Calu3 (cell line): ENCODE measurements at places on chromosomes 12 and 14. TPM values are rescaled to one million over a fixed set of nuclear protein-coding genes. Genes with fewer than 3 reads are reported as not detected.
A peak's percentile ranks its signal among the peaks of the same experiment; 100 is the strongest.

Gene ULK1
- 48.7 and 48.9 TPM in 2 replicates for total RNA-seq

DNA sequence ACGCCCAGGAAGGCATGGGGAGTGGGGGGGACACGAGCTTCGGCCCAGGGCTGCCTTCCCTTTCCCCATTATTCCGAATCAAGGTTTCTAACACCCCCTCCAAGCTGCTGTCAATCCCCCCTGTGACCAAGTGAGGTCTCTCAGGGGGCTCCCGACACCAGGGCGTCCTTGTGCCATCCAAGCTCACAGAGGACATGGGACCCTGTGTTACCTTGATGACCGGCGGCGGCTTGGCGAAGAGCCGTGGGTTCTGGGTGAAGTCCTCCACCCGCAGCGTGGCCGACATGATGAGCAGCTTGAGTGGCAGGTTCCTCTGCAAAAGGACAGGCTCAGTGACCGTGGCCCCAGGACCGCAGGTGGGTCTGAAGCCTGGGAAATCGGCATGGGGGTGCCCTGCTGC is 20.3 kb downstream of the DHX37 start:
- H3K4me3 ChIP-seq = no peak overlapping the region
- H3K4me1 ChIP-seq = no peaks in the 10 kb centered on the region
- peaks cover 58% of the 10 kb centered on the region for H3K36me3 ChIP-seq
- H3K27me3 ChIP-seq = no peaks in the 10 kb centered on the region
- no peak overlapping the region for H3K27ac ChIP-seq

Gene P2RX2
- total RNA-seq = not detected in 2 replicates

DNA sequence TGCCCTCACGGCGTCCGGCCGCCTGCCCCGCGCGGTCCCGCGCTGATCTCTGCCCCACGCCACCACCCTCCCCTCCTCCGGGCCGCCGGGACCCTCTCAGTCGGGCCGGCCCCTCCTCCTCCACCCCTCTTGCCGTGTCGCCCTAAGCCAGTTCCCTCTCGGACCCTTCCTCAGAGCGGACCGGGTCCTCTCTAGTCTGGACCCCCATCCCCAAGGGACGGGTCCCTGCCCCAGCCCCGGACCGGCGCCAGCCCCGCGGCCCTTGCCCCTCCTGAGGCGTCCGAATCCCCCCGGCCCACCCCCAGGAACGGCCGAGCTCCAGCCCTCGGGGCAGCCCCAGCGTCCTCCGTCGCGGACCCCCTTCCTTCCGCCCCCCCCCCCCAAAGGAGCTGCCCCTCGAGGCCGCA is 485 bp downstream of the PPP4R4 start:
- H3K27me3 ChIP-seq = peaks cover 76% of the 10 kb centered on the region
- peak overlapping the region; percentile 69 for H3K4me3 ChIP-seq
- H3K4me1 ChIP-seq = peaks cover 10% of the 10 kb centered on the region
- H3K36me3 ChIP-seq = peaks cover 20% of the 10 kb centered on the region
- no peak overlapping the region for H3K27ac ChIP-seq

DNA sequence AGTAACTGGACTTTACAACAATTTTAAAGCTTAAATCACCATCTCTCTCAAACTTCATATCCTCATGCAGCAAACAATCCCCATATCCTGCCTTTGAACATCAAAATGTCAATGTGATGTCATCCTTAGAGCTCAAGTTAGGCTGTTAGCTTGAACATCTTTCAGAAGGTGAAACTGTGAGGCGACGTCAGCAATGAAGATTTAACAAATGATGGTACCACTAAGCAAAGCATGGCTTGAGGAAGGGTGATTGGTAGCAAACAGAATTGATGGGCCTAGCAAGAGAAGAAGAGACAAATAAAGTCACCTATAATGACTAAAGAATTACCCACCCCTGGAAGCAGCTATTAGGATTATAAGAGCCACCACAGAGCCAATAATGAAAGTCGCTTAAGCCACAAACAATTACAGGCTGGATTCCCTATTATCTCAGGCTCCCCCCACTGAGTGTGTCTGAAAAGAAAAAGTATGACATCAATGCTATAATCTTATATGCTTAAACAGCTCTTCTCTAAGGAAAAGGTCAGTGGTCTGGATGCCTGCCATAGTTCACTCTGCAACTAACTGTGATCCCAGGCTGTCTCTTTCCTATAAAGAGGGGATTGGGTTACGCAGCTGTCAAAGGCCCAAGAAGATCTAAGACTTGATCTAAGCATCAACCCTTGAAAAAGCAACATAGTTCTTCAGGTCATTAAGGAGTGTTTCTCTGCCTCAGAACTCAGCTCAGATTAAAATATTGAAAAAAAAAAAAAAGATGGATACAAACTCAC is 18.1 kb downstream of the EGLN3 start:
- no peak overlapping the region for H3K27ac ChIP-seq
- no peaks in the 10 kb centered on the region for H3K36me3 ChIP-seq
- no peaks in the 10 kb centered on the region for H3K27me3 ChIP-seq

GRCh38 chr14:24435998-24436354 is 6.2 kb downstream of the KHNYN start:
- H3K4me1 ChIP-seq = peaks cover 12% of the 10 kb centered on the region
- no peak for DNase-seq
- no peak overlapping the region for H3K27ac ChIP-seq
- no peaks in the 10 kb centered on the region for H3K27me3 ChIP-seq

DNA sequence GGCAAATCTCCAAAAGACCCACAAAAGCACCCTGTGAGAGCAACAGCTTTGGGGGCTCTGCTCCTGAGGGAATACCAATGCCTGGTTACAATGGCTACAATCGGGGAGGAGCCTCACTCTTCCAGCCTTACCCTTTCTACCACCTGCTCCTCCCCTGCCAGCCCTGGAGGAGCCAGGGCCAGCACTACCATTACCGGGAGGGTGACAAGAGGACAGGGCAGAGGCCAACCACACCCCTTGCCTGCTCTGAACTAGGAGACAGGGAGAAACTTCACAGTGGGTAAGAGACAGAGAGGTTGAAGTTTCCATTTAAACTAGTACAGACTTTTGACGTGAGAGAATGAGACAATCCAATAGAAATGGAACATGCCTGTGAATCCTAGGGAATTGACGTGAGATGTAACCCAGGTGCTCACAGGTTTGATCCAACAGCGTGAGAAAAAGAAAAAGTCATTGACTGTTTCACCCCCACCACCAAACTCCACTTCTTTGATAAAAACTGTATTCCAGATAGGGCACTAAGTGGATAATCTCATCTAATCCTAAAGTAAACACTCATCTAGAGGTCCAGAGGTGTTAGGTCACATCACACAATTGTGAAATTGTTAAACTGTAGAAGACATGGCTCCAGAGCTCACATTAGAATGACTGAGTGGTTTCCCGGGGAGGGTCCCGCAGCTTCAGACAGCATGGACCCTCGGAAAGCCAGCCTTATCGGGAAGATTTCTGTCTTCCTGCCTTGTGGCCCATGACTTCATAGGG is 8.4 kb upstream of the TC2N start:
- no peak overlapping the region for H3K4me3 ChIP-seq
- H3K36me3 ChIP-seq = peaks cover 12% of the 10 kb centered on the region
- H3K27ac ChIP-seq = peak overlapping the region; percentile 48
- H3K4me1 ChIP-seq = peaks cover 69% of the 10 kb centered on the region

GRCh38 chr14:55458800-55459515 is 18.5 kb upstream of the TBPL2 start:
- no peak overlapping the region for H3K4me3 ChIP-seq
- H3K36me3 ChIP-seq = peaks cover 4% of the 10 kb centered on the region
- DNase-seq = no peak

- H3K36me3 ChIP-seq = no peaks in the 10 kb centered on the region
- peaks cover 72% of the 10 kb centered on the region for H3K27me3 ChIP-seq
- H3K4me3 ChIP-seq = no peak overlapping the region
- no peak overlapping the region for H3K27ac ChIP-seq
These were observed 45.3 kb downstream of the IQSEC3 start for GRCh38 chr12:111699-112493.

- H3K4me1 ChIP-seq = no peaks in the 10 kb centered on the region
- no peaks in the 10 kb centered on the region for H3K36me3 ChIP-seq
- no peak overlapping the region for H3K27ac ChIP-seq
- peaks cover 58% of the 10 kb centered on the region for H3K27me3 ChIP-seq
- no peak for DNase-seq
- no peak overlapping the region for H3K4me3 ChIP-seq
These were observed 23.2 kb upstream of the PTGDR start for GRCh38 chr14:52244328-52244727.

Gene SYNE3
- 0.97 and 1.1 TPM in 2 replicates for total RNA-seq

- no peaks in the 10 kb centered on the region for H3K36me3 ChIP-seq
- no peaks in the 10 kb centered on the region for H3K27me3 ChIP-seq
- no peak overlapping the region for H3K27ac ChIP-seq
- peaks cover 14% of the 10 kb centered on the region for H3K4me1 ChIP-seq
- DNase-seq = no peak
- H3K4me3 ChIP-seq = no peak overlapping the region
These were observed 37.6 kb upstream of the APPL2 start for GRCh38 chr12:105273601-105274000.

- H3K27me3 ChIP-seq = peaks cover 21% of the 10 kb centered on the region
- H3K27ac ChIP-seq = no peak overlapping the region
- H3K4me1 ChIP-seq = no peaks in the 10 kb centered on the region
- DNase-seq = no peak
- H3K36me3 ChIP-seq = no peaks in the 10 kb centered on the region
These were observed 5.1 kb downstream of the DPPA3 start for GRCh38 chr12:7716381-7716780.

GRCh38 chr12:49582850-49583249 is 14.9 kb upstream of the MCRS1 start:
- H3K27ac ChIP-seq = no peak overlapping the region
- no peak overlapping the region for H3K4me3 ChIP-seq
- DNase-seq = no peak
- H3K36me3 ChIP-seq = peaks cover 5% of the 10 kb centered on the region
- no peaks in the 10 kb centered on the region for H3K4me1 ChIP-seq

- H3K4me1 ChIP-seq = peaks cover 18% of the 10 kb centered on the region
- no peak overlapping the region for H3K27ac ChIP-seq
- no peak for DNase-seq
- H3K27me3 ChIP-seq = no peaks in the 10 kb centered on the region
- peaks cover 6% of the 10 kb centered on the region for H3K36me3 ChIP-seq
These were observed 8.7 kb downstream of the ANKRD13A start for GRCh38 chr12:110007881-110008280.

DNA sequence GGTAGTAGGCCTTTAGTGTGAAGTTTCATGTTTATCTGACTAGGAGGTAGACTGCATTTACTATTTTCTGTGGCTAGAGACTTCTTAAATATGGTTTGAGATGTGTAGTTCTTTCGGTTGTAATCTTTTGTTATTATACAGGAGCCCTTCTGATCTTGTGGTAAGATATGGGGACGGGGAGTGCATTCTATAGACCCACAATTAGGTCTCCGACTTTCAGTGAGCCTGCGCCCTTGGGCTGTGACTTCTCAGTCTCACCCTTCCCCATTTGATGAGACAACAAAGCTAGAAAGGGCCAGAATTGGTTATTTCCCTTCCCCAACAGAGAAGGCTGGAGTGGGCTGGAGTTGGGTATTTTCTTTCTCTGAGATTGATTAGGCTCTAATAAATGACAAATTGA is 130.0 kb downstream of the MSRB3 start:
- no peaks in the 10 kb centered on the region for H3K27me3 ChIP-seq
- H3K4me3 ChIP-seq = no peak overlapping the region
- H3K36me3 ChIP-seq = no peaks in the 10 kb centered on the region
- DNase-seq = no peak
- H3K4me1 ChIP-seq = no peaks in the 10 kb centered on the region
- no peak overlapping the region for H3K27ac ChIP-seq

DNA sequence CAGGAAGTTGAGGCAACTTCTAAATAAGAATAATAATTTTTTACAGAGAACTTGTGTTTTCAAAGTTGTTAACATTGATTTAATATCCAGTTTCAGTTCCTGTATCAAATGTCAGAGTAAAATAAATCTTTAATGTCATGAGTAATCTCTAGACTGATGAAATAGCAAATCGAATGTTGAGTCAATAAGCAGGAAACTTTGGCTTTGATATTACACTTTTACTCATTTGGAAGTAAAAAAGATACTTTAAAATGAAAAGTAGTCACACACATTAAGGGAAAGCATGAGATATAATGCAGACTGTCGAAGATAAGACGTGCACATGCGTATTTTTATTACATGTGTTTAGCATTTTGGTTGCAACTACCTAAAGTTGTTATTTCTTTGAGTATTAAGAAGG is 78.2 kb upstream of the PTGDR start:
- no peak for DNase-seq
- H3K36me3 ChIP-seq = no peaks in the 10 kb centered on the region
- no peak overlapping the region for H3K4me3 ChIP-seq

Gene PROX2
- total RNA-seq = not detected in 2 replicates

- no peak overlapping the region for H3K4me3 ChIP-seq
- H3K27me3 ChIP-seq = no peaks in the 10 kb centered on the region
- H3K27ac ChIP-seq = no peak overlapping the region
- no peaks in the 10 kb centered on the region for H3K4me1 ChIP-seq
- H3K36me3 ChIP-seq = no peaks in the 10 kb centered on the region
These were observed 266.2 kb downstream of the TMTC2 start for GRCh38 chr12:82952946-82953345.

GRCh38 chr14:57957441-57957840 is 91.5 kb upstream of the SLC35F4 start:
- H3K4me3 ChIP-seq = no peak overlapping the region
- no peaks in the 10 kb centered on the region for H3K36me3 ChIP-seq
- H3K4me1 ChIP-seq = no peaks in the 10 kb centered on the region
- H3K27ac ChIP-seq = no peak overlapping the region
- DNase-seq = no peak
- H3K27me3 ChIP-seq = peaks cover 79% of the 10 kb centered on the region

- DNase-seq = no peak
- H3K36me3 ChIP-seq = peaks cover 14% of the 10 kb centered on the region
- H3K27me3 ChIP-seq = peaks cover 10% of the 10 kb centered on the region
- no peak overlapping the region for H3K4me3 ChIP-seq
These were observed 983 bp upstream of the COPS7A start for GRCh38 chr12:6722863-6723262.

DNA sequence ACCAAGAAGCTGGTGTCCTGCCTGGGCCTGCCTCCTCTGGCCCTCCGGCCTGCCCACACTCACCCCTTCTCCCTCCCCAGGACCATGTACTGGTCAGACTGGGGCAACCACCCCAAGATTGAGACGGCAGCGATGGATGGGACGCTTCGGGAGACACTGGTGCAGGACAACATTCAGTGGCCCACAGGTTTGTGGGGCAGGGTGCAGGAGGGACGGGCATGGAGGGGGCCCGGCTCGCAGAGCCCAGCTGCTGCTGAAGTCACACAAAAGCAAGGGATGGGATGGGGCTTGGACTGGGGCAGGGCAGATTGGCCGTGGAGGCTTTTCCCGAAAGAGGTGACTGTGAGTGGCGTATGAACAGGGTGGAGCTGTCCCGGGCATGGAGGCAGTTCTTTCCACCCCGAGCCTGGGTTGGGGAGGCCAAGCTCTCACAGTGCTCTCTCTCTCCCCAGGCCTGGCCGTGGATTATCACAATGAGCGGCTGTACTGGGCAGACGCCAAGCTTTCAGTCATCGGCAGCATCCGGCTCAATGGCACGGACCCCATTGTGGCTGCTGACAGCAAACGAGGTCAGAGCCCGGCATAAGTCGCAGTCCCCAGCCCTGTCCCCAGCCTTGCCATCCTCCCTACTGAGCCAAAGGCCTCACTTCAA is 7.8 kb upstream of the NXPH4 start:
- no peaks in the 10 kb centered on the region for H3K36me3 ChIP-seq
- H3K4me3 ChIP-seq = no peak overlapping the region
- H3K27ac ChIP-seq = no peak overlapping the region
- peaks cover 7% of the 10 kb centered on the region for H3K4me1 ChIP-seq
- no peak for DNase-seq

Gene HEBP1
- 10.6 and 10.9 TPM in 2 replicates for total RNA-seq

Gene DRAM1
- 26.8 and 28.1 TPM in 2 replicates for total RNA-seq

Gene CLEC4C
- not detected in 2 replicates for total RNA-seq
